ENCODE measurements at places on chromosomes 2 and 18. TPM values are rescaled to one million over a fixed set of nuclear protein-coding genes. Genes with fewer than 3 reads are reported as not detected.

SIGLEC15 gene
- 3.1 TPM for total RNA-seq

ARHGAP25 gene
- 0.66 TPM for total RNA-seq

MC5R gene
- total RNA-seq: not detected

UCN gene
- total RNA-seq: 1.8 TPM

POMC gene
- total RNA-seq: 3.8 TPM

Measured in smooth muscle cell of trachea (primary cell).